ENCODE measurements at places on chromosomes 4 and X. TPM values are rescaled to one million over a fixed set of nuclear protein-coding genes. Genes with fewer than 3 reads are reported as not detected.

Gene TCEAL2
- polyA plus RNA-seq = 46.6 TPM

Gene SCML2
- polyA plus RNA-seq = 20.3 TPM

Gene CITED1
- polyA plus RNA-seq = 2.0 TPM

Gene SGMS2
- 1.1 TPM for polyA plus RNA-seq

Gene RNF212
- polyA plus RNA-seq = 19.7 TPM

Gene HGFAC
- not detected for polyA plus RNA-seq

Measured in GM23338 (cell line).